Thoracic aorta (tissue), 2 donors: ENCODE measurements at places on chromosomes 1 and 21. TPM values are rescaled to one million over a fixed set of nuclear protein-coding genes. Genes with fewer than 3 reads are reported as not detected.

Gene B3GALT6
- 25.3 TPM for total RNA-seq

Gene LAX1
- total RNA-seq = 0.54 TPM

Gene OR14K1
- not detected for total RNA-seq

Gene DAB1
- total RNA-seq = not detected

Gene OR2L8
- total RNA-seq = not detected

Gene MRAP
- total RNA-seq = not detected

Gene OR2T11
- not detected for total RNA-seq

Gene CLCA1
- not detected for total RNA-seq

Gene CRYBG2
- total RNA-seq = not detected

Gene MYOG
- total RNA-seq = not detected

Gene FCRL2
- total RNA-seq = not detected

Gene KLF17
- not detected for total RNA-seq

Gene C1orf226
- total RNA-seq = 11.8 TPM

Gene SPATA1
- 0.14 TPM for total RNA-seq

Gene PLEKHN1
- total RNA-seq = 0.27 TPM

Gene PRAMEF10
- not detected for total RNA-seq

Gene CAPN8
- 17.5 TPM for total RNA-seq

Gene PTPN22
- 6.6 TPM for total RNA-seq

Gene GPATCH3
- total RNA-seq = 11.8 TPM

Gene ENAH
- total RNA-seq = 111 TPM

Gene CFH
- 381 TPM for total RNA-seq

Gene SPRTN
- total RNA-seq = 18.4 TPM

Gene OR2L5
- not detected for total RNA-seq

Gene GBP1
- total RNA-seq = 68.9 TPM

Gene EMC1
- 63.0 TPM for total RNA-seq

Gene C1QTNF12
- 12.5 TPM for total RNA-seq

Gene NMNAT2
- 0.68 TPM for total RNA-seq

Gene CD55
- 109 TPM for total RNA-seq

Gene CD48
- 9.0 TPM for total RNA-seq
